B cell (primary cell): ENCODE measurements at places on chromosomes 4 and X. TPM values are rescaled to one million over a fixed set of nuclear protein-coding genes. Genes with fewer than 3 reads are reported as not detected.

Gene PRR32
- total RNA-seq: not detected in 2 replicates

Gene P2RY4
- total RNA-seq: 0.76 and 0.80 TPM in 2 replicates

Gene PLAC1
- not detected in 2 replicates for total RNA-seq

Gene CXCL1
- total RNA-seq: not detected in 2 replicates

Gene POU3F4
- total RNA-seq: not detected in 2 replicates

Gene SORBS2
- total RNA-seq: 0.25 and 0.46 TPM in 2 replicates

Gene OPN1MW2
- total RNA-seq: not detected in 2 replicates

Gene SMIM14
- 43.5 and 56.0 TPM in 2 replicates for total RNA-seq

Gene MAGEA2
- not detected in 2 replicates for total RNA-seq

Gene PAGE1
- total RNA-seq: not detected in 2 replicates

Gene TMEM164
- 24.5 and 26.6 TPM in 2 replicates for total RNA-seq

Gene PSAPL1
- total RNA-seq: not detected in 2 replicates

Gene FAT1
- 0.07 and 0.15 TPM in 2 replicates for total RNA-seq

Gene TAF7L
- not detected in 2 replicates for total RNA-seq

Gene ITGB1BP2
- 3.7 and 4.3 TPM in 2 replicates for total RNA-seq

Gene ADGRG4
- not detected in 2 replicates for total RNA-seq

Gene F11
- not detected in 2 replicates for total RNA-seq

Gene RHOXF2B
- not detected in 2 replicates for total RNA-seq

Gene DUSP9
- total RNA-seq: not detected in 2 replicates

Gene TMPRSS11F
- not detected in 2 replicates for total RNA-seq

Gene ODAPH
- 0.36 and 0.81 TPM in 2 replicates for total RNA-seq

Gene CDKL2
- 0.27 and 0.81 TPM in 2 replicates for total RNA-seq

Gene ADGRG2
- total RNA-seq: not detected in 2 replicates

Gene GALNTL6
- 0.34 and 0.99 TPM in 2 replicates for total RNA-seq

Gene CT45A2
- not detected in 2 replicates for total RNA-seq

Gene PGRMC1
- total RNA-seq: 9.0 and 9.1 TPM in 2 replicates

Gene ADAM29
- total RNA-seq: not detected in 2 replicates

Gene PLAC8
- total RNA-seq: 125 and 133 TPM in 2 replicates

Gene UBL4A
- 23.3 and 29.5 TPM in 2 replicates for total RNA-seq

Gene PABPC1L2A
- total RNA-seq: not detected in 2 replicates

Gene MAGEA1
- total RNA-seq: not detected in 2 replicates

Gene FNIP2
- total RNA-seq: 0.17 and 0.39 TPM in 2 replicates
